CD14-positive monocyte (primary cell): ENCODE measurements at places on chromosomes 11 and 22. TPM values are rescaled to one million over a fixed set of nuclear protein-coding genes. Genes with fewer than 3 reads are reported as not detected.

- peak; percentile 80 for DNase-seq
Observed at GRCh38 chr22:35375031-35375430, 5.9 kb upstream of the HMOX1 start.

DNA sequence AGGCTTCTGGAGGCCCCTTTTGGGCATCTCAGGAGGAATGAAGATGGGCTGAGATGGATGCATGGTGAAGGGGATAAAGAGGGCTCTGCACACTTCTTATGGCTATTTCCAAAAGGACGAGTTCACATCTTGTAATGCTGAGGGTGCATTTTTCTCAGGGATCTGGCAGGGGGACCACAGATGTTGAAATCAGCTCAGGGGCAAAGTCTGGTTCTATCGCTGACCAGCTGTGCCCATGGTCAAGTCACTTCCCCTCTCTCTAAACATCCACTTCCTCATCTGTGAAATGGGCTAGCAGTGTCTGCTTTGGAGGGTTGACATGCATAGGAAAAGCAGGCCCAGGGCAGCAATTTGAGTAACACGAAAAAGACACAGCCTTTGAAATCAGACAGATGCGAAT is 26.5 kb downstream of the LHFPL7 start:
- no peak for DNase-seq

DNA sequence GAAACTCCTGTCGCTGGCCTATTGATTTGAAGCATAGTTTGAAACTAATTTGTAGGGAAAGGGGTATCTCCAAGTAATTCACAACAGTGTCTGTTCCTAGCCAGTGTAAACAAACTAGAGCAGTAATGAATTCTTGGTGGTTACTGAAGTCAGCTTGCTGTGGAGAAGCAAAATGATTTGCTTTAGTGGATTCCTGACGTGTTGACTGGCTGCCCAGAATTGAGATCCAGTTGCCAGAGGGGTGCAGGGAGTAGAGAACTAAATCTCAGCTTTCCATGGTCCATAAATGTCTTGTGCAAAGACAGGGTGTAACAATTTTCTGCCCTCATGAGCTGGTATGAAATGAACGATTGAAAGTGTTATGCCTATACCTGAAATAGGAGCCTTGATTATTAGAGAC is 382.5 kb upstream of the KIRREL3 start:
- DNase-seq, result no peak

- peak; percentile 84 for DNase-seq
Observed at GRCh38 chr22:37274380-37274862, 7.9 kb upstream of the CYTH4 start.

DNA sequence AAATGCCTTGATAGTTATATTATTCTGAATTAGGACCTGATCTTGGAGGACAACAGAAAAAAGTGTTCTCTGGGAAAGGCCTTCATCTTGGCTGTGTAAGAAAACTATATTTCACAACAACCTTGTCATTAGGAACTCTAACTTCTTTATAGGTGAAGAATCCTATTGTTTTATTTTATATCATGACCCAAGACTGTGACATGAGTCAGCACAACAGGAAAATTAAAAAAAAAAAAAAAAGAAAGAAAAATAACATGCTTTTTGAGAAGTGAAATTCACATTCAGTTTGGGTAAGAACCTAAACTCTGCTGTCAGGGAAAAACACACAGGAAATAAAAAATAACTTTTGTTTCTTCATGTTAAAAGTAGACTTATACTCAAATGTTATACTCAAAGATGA is 11.7 kb upstream of the FOLR2 start:
- no peak for DNase-seq

- no peak for DNase-seq
Observed at GRCh38 chr22:27260087-27260698, 541.4 kb downstream of the MN1 start.

- DNase-seq, result no peak
Observed at GRCh38 chr22:30488121-30488520, 16.3 kb upstream of the SEC14L3 start.

GRCh38 chr22:33418484-33418883 is 360.3 kb upstream of the SYN3 start:
- no peak for DNase-seq

DNA sequence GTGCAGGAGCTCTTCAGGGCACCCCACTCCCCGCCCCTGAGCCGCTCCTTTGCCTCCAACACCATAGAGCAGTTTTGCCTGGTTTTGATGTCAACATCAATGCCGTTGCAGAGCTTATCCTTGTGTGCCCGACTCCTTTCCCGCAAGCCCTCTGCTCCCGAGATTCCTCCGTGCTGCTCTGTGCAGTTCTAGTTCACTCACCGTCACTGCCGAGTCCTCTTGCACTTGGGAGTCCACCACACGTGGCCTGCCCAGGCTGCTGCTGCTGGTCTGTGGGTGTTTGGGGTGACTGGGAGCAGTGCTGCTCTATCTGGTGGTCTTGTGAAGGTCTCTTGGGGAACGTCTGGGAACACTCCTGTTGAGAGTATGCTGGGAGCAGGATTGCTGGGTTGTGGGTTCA is 63.8 kb upstream of the ANO1 start:
- DNase-seq, result no peak

DNA sequence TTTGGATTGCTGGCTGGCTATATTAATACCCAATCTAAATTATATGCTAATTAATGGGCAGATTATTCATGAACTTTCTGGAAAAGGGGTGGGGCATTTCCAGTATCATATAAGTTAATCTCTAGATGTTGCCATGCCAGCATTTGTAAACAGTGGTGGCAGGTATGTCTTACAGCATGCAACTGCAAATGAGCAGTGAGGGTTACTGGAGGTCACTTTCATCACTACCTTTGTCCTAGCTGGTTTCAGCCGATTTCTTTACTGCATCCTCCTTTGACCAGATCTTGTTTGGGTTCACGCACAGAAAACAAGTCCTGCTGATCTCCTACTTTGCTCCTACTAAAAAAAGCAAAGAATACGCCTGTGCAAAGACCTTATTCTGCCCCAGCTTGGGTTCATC is 89.1 kb upstream of the USP47 start:
- no peak for DNase-seq

DNA sequence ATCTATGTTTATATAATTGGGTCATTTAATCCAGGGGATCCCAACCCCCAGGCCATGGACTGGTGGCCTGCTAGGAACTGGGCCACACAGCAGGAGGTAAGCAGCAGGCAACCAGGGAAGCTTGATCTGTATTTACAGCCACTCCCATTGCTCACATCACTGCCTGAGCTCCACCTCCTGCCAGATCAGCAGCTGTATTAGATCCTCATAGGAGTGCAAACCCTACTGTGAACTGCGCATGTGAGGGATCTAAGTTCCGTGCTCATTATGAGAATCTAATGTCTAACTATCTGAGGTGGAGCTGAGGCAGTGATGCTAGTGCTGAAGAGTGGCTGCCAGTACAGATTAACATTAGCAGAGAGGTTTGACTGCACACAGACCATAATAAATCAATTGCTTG is 32.8 kb downstream of the MS4A2 start:
- no peak for DNase-seq

DNA sequence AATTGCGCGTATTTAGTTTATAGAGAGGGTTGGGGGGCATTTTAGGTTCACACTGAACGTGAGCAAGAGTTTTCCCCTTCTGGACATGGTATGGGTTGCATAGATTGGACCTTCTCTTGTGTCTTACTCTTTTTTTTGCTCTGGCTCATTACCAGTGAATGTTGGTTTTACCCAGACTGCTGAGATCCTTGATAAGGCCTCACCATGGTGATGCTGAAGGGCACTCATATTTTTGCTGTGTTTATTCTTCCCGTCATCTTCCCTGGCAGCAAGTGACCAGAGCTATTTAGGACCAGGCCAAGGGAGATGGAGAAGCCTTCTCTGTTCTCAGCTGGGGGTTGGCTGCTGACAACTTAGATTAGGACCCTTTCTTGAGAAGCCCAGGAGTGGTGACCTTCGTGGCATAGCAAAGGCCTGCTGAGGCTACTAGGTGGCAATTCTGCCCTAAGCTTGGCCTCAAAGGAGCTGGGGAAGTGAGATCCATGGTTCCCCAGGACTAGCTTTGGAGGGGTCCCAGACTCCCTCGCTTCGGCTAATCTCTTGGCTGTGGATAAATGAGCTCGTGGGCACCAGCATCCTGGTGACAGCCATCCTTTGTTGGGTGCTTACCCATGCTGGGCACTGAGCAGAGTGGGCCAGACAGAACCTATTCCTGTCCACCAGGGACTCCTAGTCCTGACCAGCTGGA is 47.3 kb downstream of the GRIK4 start:
- DNase-seq, result no peak

DNA sequence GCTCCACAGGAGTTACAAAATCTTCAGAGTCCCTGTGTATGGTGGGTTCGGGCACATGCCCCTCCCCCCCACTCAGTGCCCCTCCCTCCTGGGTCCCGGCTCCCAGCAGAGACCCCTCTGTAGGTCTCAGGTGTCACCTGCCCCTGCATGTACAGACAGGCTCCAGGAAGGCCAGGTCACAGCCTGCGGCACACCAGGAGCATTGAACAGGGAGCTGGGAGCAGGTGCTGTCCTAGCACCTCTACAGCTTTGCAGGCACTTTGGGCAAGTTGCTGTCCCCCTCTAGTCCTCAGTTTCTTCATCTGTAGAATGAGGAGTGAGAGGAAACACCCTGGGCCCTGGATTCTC is 80.1 kb upstream of the RTL6 start:
- no peak for DNase-seq

- no peak for DNase-seq
Observed at GRCh38 chr11:28838741-28839140, 730.6 kb downstream of the METTL15 start.

- DNase-seq, result no peak
Observed at GRCh38 chr22:32852395-32853251, 51.1 kb downstream of the TIMP3 start.

DNA sequence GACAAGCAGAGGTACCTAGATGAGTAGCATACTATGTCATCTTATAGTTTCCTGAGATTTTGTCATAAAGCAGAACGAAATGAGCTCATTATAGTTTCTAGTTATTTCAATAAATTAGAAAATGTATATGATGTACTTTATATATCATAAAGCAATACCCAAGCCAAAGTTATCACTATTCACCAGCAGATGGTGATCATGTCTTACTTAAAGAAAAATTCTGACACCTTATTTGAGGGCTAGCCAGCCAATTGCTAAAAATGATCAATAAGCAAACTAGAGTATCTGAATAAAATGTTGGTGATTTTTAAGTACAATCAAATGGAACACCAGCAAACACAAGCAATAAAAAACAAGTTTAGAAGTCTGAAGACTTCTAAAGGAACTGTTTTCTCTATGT is 44.1 kb downstream of the RSF1 start:
- DNase-seq, result no peak

DNA sequence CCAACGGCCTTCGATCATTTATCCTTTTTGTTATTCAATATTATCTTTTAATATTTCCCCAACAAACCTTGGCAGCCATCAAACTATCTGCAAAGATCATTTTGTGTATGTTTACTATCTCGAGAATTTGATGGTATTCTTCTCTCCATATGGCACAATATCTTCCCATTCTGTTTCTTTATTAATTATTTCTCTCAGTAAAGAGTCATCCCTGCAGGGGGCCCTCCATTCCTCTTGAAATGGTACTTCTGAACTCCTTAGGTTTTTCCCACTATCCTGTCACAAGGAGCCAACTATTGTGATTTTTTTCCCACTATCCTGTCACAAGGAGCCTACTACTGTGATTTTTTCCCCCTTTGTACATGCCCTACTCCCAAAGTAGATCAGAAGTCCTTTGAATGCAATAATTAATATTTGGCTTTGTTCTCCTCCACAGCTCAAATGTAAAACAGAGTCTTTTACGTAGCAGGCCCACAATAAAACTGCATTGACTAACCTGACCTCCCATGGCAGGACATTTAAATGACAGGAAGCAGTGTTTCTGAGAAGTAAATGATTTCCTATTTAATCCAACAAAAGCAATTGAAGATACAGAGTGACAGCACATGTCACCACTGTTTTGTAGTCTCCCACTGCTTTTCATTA is 43.3 kb downstream of the PDGFD start:
- no peak for DNase-seq

DNA sequence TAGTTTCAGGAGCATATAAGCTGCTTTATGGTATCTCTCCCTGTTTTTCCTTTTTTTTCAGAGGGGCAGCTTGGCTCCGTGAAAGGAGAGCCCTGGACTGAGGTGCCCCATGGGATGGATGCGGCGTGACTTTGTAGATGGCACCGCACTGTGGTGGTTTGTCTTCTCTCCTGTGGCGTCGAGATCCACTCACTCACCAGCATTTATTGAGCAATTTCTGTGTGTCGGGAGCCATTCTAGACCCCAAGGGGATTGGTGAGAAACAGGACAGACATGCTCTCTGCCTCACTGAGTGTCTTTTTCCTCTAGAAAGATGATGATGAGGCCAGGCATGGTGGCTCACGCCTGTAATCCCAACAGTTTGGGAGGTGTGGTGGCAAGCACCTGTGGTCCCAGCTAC is 55.9 kb upstream of the PHF21B start:
- no peak for DNase-seq

DNA sequence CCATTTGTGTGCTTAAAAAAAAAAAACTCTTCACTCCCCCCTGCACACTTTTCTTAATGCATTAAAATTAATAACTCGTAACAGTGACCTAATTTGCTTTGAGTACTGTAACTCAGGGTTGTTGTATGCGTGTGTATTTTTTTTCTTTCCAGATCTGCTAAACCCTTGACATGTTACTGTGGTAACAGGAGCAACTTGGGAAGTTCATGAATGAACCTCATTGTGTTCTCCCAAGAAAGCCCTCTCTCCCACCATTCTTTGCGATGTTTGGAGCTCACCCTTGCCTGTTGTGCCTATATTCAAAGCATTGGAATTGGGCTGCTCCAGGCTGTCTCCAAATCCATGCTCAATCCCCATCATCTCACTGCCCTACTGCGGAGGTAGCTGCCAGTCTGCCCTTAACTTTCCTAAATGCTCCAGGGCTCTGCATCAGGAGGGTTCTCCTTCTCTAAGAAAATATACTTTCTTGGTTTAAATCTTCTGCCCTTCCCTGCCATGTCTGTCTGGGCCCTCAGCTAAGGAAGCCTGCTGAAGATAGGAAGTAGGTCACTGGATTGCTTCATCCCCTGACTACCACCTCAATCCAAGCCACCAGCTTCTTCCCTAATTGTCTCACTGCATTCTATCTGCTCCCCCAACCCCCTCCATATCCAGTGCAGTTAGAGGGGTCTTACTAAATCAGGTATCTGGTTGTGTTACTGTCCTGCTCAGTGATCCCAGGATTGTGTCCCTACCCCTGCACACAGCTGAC is 70.3 kb downstream of the KIRREL3 start:
- no peak for DNase-seq

- DNase-seq, result no peak
Observed at GRCh38 chr22:40008726-40009291, 14.1 kb downstream of the FAM83F start.

GRCh38 chr11:65291613-65292012 is 23.1 kb upstream of the CDC42EP2 start:
- peak; percentile 69 for DNase-seq

Gene RAB3IL1
- polyA plus RNA-seq, result 0.13 and 0.14 TPM in 2 replicates

Gene P2RY6
- polyA plus RNA-seq, result 1.8 and 3.8 TPM in 2 replicates

Gene ACTN3
- not detected for polyA plus RNA-seq

Gene MOGAT2
- not detected for polyA plus RNA-seq

Gene OR9G1
- not detected in 2 replicates for polyA plus RNA-seq

Gene TRPM5
- polyA plus RNA-seq, result not detected

Gene SLC16A8
- not detected for polyA plus RNA-seq

Gene APOBEC3A
- 247 TPM for polyA plus RNA-seq
